Omental fat pad (tissue), 4 donors: ENCODE measurements at places on chromosomes 1 and 21. TPM values are rescaled to one million over a fixed set of nuclear protein-coding genes. Genes with fewer than 3 reads are reported as not detected.

Gene CD5L
- 0.46 TPM for total RNA-seq

Gene MFSD2A
- 6.3 TPM for total RNA-seq

Gene VAV3
- total RNA-seq: 10.9 TPM

Gene TRIM67
- not detected for total RNA-seq

Gene FAM131C
- total RNA-seq: not detected

Gene HSD3B1
- not detected for total RNA-seq

GRCh38 chr1:243474136-243474881 is 218.5 kb downstream of the SDCCAG8 start:
- DNase-seq: no peak

DNA sequence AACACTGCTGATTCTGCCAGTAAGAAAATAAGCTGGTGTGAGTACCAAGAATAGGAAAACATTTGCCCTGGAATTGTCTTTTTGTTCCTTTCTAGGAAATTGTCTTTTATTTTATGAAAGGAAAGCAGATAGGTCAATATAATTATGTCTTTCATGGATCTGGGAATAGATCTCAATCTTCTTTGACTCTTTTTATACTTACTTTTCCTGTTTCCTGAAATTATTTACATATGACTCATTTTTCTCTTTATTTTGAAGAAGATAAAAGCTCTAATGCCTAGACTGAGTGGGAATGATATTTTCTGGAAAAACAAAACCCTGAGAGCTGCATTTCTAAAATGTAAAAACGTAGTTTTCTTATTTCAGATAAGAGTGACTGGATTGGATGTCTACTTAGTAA is 100.1 kb downstream of the MAN1A2 start:
- DNase-seq: no peak

GRCh38 chr21:44630440-44630839 is 3.5 kb downstream of the KRTAP10-9 start:
- DNase-seq: no peak

DNA sequence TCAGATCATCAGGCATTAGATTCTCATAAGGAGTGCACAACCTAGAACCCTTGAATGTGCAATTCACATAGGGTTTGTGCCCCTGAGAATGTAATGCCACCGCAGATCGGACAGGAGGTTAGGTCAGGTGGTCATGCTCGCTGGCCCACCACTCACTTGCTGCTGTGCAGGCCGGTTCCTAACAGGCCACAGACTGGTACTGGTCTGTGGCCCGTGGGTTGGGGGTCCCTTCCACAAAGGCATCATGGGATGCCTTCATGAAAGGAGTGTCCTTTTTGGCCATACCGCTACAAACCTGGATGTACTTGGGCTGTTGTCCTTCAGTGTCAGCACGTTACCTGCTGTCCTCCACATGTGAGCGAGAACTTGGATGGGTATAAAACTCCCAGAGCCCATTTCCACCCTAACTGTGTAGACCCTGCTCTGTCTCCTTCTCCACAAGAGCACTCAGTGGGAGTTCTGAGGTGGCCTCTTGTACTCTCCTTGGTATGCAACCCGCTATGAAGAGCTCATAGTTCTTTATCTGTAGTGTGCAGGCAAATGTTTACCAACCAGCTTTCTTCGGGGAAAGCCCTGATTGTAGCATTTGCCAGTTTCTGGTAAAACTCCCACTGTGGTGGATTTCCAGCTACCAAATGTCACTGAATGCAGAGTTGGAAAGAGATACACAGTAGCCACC is 41.7 kb upstream of the SLC19A1 start:
- peak; percentile 9 for DNase-seq

GRCh38 chr1:50930193-50930592 is 29.9 kb downstream of the FAF1 start:
- no peak for DNase-seq

DNA sequence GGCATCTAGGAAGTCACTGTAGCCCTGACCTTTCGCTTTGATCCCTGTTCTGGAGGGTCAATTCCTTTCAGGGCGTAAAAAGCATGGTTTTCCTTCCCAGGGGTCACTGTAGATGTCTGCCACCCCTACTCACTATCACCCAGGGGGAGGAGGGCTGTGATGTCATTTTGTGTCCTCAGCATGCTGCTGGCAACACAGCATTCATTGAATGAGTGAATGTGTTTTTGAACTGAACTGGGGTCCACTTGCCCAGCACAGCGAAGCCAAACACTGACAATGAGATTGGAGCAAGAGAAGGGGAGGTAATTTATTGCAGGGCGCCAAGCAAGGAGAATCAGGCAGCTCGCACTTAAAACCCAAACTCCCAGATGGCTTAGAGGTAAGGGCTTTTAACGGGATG is 78.2 kb upstream of the PGBD5 start:
- no peak for DNase-seq

GRCh38 chr1:40114400-40114799 is 17.3 kb upstream of the PPT1 start:
- DNase-seq: no peak

GRCh38 chr21:41847066-41847804 is 31.9 kb downstream of the PRDM15 start:
- no peak for DNase-seq

- DNase-seq: no peak
These were observed 4.3 kb downstream of the RUSC1 start for GRCh38 chr1:155324717-155325602.

GRCh38 chr1:224753491-224753890 is 137.4 kb downstream of the CNIH3 start:
- DNase-seq: no peak

DNA sequence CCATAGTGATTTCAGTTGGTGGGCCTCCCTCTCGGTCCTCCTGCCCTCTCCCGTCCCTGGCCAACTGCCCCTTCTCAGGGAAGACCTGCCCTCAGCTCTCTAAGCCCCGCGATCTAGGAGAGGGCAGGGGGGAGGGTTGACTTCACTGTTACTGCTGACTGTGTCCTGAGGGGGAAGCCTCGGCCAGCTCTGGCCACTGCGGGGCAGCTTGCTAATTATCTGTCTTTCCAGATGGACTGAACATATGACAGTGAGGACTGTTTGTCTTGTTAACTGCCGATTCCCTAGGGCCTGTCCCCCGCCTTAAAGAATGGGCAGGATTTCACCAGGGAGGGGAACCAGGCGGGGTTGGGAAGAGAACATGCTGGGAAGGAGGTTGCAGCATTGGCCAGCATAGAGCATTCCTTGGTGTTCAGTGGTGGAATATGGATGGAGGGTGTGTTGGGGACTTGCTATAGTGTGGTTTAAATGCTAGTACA is 22.9 kb downstream of the NIPAL3 start:
- no peak for DNase-seq

- DNase-seq: no peak
These were observed 173.4 kb downstream of the ZZZ3 start for GRCh38 chr1:77509051-77509492.

DNA sequence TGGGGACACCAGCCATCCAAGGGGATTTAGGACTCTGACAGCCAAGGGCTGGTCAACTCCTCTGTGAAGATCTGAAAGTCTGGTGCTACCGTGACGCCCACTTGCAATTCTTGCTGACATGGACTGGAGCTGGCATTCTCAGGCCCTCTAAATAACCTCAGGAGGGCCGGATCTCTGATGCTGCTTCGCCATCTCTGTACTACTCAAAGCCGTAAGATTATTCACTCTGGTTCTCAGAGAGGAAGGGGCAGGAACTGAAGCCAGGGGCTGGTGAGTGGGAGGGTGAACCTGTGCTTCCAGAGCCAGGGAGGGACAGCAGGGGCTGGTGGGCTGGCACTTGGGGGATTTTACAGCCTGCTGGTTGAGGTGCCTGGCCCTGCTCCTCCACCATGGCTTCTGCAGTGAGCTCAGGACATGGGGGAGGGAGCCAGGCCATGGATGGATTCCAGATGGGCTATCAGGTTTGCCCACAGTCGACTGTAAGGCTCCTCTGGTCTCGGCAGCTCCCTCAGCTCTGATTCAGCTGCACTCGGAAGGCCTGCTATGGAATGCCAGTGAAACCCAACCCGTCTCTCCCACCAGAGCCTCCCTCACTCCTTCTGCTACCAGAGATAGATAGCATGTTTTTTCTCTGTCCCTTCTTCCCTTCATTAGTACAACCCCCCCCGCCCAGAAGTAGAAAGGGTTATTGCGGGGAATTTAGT is 84.5 kb downstream of the PLXNA2 start:
- no peak for DNase-seq
